ENCODE measurements at places on chromosomes 4 and X.

GRCh38 chrX:32948130-32948529 lies 263.2 kb downstream of the DMD start:
- no peak for DNase-seq

GRCh38 chr4:103429283-103429682 lies 231.1 kb upstream of the CENPE start:
- no peak for DNase-seq

DNA sequence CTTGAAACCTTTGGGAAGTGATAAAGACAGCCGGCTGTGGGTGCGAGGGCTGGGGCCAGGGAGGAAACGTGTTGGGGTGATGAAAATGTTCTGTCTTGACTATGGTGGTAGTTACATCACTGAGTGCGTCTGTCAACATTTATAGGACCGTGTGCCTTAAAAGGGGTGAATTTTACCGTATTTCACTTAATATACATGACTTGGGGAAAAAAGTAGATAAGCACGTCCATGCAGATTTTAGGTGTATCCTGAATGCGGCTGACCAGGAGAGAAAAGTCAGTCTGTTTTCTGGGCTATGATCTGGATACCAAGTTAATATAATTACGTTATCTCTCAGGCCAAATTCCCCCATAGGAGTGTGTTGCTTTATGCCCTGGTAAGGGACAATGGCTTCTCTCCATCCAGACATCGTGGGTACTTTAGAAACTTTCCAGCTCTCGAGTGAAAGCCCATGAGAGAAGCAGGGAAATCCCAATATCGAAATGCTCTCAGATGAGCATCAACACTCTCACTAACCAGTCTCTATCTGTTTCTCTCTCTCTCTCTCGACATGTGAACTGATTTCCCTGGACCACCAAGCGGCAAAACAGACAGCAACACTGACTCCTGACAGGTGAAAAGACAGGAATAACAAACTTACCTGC lies 71.5 kb downstream of the IRF2 start:
- no peak for DNase-seq

DNA sequence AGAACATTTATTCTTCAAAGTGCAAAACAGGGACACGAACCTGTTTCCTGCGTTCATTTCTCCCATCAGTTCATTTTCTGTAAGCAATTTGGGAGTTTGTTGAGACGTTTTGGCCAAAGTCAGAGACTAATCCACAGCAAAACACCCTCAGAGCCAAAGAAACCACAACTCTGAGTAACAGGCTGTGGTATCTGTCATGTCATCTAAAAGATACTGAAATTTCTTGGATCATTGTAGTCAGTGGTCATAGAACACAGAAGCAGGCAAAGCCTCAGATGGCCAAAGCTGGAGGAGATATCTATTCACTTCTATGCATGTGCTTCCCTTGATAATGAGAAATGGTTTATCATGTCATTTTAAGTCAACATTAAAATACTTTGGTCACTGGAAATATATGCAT lies 485.6 kb upstream of the GALNT7 start:
- DNase-seq, result no peak

DNA sequence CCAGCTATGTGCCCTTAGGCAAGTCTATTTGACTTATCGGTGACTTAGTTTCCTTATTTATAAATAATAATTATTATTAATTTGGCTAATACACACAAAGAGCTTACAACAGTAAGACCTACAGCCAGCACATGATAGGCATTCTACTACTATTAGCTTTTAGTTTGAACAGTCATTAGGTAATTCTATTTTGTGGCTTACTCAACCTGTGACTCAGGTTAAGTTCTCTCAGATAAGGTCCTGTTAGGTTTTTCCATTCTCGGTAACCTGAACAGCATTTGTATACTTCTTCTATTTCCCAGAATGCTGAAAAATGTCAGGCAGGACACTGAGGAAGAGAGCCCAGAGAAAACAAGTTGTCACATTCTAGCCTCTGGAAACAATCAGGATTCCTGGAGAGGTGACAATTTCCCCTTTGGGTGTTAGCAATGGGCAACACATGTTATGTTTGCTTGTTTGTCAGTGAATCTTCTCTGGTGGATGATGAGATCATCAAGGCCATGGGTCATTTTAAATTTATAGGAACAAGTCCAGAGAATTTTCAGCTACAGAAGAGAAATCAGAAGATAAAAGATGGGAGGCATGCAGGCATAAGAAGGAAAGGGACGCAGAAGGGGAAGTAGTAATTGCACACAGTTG lies 2144.7 kb downstream of the PCDH7 start:
- DNase-seq, result no peak

- no peak for DNase-seq
These were observed 106.7 kb upstream of the DGKK start for GRCh38 chrX:50577326-50577725.
